ENCODE measurements at places on chromosomes 5 and 9. TPM values are rescaled to one million over a fixed set of nuclear protein-coding genes. Genes with fewer than 3 reads are reported as not detected.
A peak's percentile ranks its signal among the peaks of the same experiment; 100 is the strongest.

Gene CAPSL
- total RNA-seq = 1.8 TPM

Gene GNG10
- total RNA-seq = 21.1 TPM

Gene DRD1
- total RNA-seq = not detected

Gene PTGES2
- 47.6 TPM for total RNA-seq

Gene ARSI
- total RNA-seq = not detected

Gene ASTN2
- 6.6 TPM for total RNA-seq

Gene PLEKHG4B
- not detected for total RNA-seq

Gene N4BP3
- total RNA-seq = 1.6 TPM

DNA sequence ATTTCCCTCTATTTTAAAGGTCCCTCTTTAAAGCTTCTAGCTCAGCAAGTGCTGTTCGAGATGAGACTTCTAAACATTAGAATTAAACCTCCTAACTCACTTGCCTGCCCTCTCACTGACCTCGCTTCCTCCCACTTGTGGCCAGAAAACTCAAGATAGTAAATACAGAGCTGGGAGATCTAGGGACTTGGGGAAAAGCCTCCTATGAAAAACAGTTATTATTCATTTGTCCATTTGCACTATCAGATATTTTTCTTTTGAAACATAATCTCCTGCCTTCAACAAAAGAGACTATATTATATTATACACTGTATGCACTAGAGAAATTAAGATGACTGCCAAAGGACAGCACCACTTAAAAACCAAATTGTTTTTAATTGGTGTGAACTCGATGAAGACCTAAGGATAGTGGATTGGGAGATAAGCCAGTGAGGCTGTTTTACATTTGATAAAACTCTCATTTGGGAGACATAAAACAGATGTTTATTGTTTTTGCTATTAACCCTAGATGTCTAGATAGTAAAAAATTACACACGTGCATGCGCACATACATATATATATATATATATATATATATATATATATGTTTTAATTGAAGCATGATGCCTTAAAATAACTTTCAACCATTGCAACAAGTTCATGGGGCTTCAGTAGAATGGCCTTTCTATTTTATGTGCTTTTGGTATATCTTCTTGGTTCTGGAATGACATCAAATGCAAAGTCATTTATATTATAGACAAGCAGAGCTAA lies 229.4 kb downstream of the ADAMTSL1 start:
- no peak for DNase-seq

DNA sequence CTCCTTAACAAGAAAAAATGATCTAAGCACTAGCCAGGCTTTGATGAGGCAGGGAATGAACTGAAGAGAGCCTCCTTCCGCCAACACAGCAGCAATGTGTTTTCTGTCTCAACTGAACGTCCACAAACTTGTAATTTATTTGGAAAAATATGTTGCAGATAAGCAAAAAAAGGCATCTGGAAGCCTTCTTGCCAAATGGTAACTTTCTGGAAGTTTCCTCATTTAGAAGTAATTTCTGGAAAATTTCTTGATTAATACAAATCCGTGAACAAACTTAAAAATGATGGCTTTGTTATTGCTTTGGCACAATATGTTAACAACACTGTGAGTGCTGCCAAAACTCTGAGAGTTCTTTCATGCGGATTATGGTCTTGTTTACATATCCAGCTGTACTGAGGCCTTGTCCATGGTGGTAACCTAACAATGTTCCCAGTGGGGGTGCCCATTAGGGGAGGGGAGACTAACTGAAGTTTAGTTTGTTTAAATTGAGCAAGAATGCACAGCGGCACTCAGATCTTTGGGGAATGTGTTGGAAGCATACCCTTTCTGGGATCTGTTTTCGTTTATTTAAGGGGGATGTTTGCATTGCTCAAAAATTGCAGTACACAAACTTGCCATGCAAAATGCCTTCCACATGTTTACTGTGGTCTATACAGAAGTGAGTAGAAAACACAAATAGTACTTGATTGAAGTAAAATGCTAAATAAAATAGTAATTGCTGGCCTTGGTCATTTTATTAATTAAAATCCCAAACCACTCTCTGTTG lies 334.7 kb downstream of the NR2F1-AS1 start:
- DNase-seq = no peak

- DNase-seq = no peak
Measured at GRCh38 chr5:41747708-41748107, 122.5 kb downstream of the OXCT1 start.

GRCh38 chr5:78810098-78810920 lies 161.7 kb upstream of the LHFPL2 start:
- DNase-seq = no peak

- DNase-seq = no peak
Measured at GRCh38 chr9:19988281-19988680, 199.4 kb upstream of the SLC24A2 start.

DNA sequence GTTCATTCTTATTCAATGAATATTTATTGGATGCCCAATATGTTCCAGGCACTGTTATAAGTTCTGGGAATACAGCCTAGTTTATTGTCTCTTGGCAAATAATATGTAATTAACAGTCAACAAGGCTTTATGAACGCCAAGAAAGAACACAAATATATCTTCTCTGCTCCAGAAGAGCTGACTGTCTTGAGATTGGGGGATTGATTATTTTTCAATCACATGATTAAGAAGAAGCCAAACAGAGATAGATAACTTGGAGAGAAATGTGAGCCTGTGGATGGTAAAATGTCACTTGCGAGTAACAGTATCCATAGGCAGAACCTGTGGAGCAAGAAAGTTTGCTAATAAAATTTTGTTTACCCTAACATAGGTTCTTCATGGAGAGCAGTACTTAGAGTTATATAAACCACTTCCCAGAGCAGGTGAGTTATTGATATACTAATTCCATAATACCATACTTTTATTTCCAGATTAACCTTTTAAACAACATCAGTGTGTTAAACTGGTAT lies 49.4 kb downstream of the HSD17B4 start:
- DNase-seq = no peak

DNA sequence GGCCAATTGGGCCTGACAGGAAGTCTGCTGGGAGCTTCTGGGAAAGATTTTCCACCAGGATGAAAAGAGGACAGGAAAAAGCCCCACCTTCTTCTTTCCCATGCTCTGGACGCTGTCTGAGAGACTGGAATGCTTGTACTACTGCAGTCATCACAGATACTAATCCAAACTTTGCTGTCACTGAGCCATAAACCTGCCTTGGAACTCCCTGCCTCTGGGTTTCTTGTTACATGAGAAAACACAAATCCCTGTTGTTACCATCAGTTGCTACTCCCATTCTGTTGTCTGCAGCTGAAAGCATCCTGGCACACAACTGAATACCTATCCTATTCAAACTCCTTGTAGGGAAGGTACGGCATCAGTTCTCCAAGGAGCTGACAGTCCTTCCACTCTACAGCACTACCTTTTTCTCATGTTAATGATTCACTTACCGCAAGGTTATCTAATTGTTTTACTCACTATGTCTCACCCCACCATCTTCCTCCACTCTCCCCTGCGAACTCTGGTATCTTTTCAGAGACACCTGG lies 167.5 kb downstream of the CDK5RAP2 start:
- no peak for DNase-seq

GRCh38 chr5:172165465-172165864 lies 22.6 kb downstream of the STK10 start:
- no peak for DNase-seq

DNA sequence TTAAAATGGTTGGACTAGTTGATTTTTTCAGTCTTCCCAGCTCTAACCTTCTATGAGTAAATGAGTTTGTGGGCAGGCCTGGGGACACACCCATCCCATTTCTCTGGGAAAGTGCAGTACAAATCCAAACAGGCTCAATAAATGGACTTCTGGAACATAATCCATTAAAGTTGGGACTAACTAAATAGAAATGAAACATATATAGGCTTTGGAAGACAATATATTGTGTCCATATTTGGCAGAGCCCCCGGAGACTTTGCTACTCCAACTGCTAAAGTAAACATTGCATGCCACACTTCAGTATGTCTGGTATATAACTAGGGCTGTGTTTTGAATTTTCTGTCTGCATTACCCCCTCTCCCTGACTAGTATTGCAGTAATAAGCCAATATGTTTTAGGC lies 191.4 kb upstream of the DAB2 start:
- no peak for DNase-seq

DNA sequence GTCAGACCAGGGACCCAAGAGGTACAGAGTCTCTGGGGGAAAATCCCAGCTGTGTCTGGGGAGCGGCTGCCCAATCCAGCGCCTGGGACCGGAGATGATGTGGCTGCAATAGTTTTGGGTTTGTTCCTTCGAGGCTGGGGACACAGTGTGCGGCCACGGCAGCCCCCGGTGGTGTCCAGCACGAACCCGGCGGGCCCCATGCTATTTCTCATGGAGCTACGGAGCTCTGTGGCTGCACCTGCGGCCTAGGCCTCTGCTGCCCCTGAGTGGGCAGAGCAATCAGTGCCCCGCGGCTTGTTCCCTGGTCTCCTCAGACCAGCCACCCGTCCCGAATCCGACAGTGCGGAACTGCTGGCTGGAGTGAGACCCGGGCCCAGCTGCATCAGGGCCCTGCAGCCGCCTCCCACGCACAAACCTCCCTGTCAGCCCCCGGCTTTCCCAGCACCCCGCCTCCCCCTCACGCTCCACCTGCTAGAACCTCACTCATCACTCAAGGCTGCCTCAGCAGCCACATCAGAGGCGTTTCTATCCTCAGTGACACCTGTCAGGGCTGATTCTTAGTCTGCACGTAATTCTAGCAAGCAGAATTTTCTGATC lies 29.0 kb downstream of the SARDH start:
- peak; percentile 71 for DNase-seq

DNA sequence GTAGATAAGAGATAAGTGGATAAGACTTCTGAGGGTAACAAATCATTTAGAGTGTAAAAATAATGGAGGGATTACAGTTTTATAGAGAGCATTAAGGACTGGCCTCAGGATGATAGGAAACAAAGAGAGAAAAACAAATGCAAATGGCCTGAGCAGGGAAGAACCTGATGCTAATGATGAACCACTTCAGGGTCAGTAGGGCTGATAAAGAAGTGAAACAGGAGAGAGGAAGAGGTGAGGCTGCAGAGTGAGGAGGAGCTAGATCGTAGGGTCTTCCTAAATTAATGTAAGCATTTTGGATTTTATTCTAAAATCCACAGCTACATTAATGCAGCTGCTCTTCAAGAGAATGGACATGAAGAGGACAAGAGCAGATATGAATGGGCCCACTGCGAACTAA lies 698.0 kb upstream of the MEF2C start:
- no peak for DNase-seq

- peak; percentile 33 for DNase-seq
Measured at GRCh38 chr9:13033959-13034693, 245.4 kb downstream of the MPDZ start.

DNA sequence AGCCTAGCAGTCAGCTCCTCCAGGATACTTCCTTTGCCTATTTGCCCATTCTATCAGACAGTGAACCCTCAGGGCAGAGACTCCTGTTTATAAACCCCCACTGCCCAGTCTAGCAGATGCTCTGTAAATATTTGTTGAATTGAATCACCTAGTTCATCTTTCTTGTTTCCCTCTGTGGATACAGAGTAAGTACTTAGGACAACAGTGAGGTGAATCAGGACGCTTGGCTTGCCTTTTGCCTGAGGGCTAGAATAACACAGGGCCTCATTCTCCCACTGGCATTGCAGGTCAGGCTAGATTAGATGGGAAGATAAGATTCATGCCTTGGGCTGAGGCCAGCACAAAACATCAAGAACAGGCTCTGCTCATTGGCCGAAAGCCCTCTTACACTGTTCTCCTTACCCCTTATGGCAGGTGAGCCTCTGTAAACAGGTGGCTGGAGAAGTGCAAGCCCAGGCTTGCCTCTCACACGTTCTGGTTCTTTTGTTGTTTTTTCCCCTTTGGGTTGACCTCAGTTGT lies 22.2 kb downstream of the TNFSF8 start:
- DNase-seq = peak; percentile 59

DNA sequence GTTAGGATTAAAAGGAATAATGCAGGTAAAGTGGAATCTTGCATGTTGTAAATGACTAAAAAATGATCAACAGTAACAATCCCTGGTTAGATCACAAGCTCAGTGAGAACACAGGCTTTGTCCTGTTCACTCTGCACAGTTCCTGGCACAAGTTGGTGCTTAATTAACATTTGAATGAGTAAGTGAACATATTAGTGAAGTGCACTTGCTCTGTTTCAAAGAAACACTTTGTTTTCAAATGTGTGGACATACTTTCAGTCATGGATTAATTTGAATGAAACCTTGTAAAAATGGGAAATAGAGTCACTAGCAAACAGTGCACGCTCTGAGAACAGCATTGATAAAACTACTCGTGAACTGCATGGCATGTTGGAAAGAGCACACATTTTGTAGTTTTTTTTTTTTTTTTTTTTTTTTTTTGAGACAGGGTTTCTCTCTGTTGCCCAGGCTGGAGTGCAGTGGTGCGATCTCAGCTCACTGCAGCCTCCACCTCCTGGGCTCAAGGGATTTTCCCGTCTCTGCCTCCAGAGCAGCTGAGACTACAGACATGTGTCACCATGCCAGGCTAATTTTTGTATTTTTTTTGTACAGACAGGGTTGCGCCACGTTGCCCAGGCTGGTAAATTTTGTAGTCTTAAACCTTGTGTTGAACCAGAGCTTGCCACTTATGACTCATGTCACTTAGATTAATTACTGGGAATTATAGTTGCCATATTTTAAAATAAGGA lies 159.9 kb downstream of the LURAP1L start:
- DNase-seq = no peak

- DNase-seq = no peak
Measured at GRCh38 chr9:112184946-112185345, 9.8 kb upstream of the SUSD1 start.

- no peak for DNase-seq
Measured at GRCh38 chr5:177473443-177474001, at the start of gene DBN1. Gene DBN1 (minus strand): TSS chr5:177473634. CDS start chr5:177473521, 113 bp downstream.

- DNase-seq = peak; percentile 5
Measured at GRCh38 chr9:129324808-129325502, 146.9 kb upstream of the IER5L start.

DNA sequence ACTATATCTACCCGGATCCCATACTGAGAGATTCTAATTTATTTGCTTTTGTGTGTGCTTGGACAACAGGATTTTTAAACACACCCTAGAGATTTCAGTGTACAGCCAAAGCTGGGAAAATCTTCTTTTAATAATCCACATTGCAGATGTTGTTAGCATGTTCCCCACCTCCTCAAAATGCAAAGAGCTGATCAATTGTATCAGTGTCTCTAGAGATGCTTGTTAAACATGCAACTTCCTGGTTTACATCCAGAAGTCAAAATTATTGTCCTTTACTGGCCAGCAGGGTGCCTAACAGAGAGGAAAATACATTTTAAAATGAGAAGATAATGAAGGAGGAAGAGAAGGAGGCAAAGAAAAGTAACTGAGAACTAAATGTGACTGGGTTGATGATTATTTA lies 793.3 kb downstream of the SEMA5A start:
- DNase-seq = no peak

- no peak for DNase-seq
Measured at GRCh38 chr5:117494188-117494587, 919.6 kb upstream of the SEMA6A start.

GRCh38 chr5:168426864-168427172 lies 59.5 kb upstream of the RARS1 start:
- DNase-seq = no peak

DNA sequence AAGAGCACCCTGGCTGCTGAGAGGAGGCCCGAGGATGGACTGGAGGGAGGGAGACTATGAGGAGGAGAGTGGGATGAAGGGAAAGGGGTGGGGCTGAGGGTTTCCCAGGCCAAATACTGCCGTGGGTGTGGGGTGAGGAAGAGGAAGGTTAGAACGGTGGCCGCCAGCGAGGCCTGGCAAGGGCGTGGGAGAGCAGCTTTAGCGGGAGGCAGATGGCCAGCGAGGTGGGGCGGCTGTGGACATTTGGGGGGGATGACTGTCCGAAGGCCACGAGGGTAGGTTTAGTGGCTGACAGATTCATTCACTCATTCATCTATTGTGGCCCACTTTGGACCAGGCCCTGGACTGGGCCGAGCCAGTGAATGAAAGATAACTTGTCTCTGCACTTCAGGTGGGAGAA lies 47.8 kb upstream of the NEURL1B start:
- DNase-seq = no peak
